Hepatic stellate cell (primary cell): ENCODE measurements at places on chromosomes 12 and 14.

DNA sequence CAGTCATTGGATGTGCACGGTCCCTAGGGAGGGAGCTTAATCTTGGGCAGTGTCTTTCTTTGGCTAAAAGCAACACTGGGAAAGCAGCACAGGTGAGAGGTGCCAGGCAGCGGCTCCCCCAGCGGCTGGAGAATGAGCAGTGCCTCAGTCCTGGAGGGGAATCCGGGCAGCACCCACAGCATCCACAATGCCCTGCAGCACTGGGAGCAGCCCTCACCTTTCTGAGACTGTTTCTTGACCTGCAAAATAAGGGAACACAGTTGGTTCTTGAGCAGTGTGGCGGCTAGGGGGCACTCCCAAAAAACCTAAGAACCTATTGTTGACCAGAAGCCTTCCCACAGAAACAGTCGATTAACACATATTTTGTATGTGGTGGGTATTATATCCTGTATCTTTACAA lies 75.8 kb downstream of the SINHCAF start:
- DNase-seq = no peak

DNA sequence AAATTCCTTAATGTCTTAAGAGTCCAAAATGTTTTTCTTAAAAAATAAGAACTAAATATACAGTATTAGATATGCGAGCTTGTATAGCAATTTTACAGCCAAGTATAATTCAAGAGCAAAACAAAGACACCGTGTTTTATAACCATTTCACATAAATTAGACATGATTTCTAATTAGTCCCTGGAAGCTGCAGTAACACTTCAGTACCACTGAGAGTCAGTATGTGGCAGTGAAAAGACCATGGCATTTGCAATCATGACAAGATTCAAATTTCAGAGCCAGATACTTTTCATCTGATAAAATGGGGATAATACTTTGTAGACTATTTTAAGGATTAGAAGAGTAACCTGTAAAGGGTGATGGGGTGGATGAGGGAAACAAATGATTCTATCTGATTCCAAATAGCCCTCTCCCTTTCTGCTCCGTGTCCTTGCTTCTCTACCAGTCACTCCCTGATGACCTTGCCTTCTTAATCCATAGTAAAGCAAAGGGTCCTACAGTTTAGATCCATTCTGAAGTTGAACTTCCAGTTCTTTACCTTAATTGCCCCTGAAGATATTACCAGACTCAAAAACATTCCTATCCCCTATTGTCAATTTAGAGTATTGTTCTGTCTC lies 145.4 kb upstream of the ABCD2 start:
- DNase-seq = peak; percentile 10

DNA sequence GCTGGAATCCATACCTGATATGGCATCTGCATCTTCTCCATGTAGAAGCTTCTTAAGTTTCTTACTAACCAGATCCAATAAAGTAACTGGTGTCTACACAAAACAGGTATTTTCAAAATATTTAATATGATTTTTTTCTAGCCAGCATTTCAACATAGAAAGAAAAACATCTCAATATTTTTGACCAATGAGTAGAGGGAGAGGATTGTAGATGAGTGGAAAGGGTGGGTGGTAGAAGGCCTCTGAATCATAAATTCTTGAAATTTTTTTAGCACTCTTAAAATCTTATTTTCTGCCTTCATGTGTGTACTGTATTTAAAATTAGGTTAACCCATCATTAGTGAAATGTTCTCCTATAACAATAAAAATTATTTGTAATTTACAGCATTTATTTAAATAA lies 18.0 kb downstream of the DEPDC4 start:
- peak; percentile 50 for DNase-seq

DNA sequence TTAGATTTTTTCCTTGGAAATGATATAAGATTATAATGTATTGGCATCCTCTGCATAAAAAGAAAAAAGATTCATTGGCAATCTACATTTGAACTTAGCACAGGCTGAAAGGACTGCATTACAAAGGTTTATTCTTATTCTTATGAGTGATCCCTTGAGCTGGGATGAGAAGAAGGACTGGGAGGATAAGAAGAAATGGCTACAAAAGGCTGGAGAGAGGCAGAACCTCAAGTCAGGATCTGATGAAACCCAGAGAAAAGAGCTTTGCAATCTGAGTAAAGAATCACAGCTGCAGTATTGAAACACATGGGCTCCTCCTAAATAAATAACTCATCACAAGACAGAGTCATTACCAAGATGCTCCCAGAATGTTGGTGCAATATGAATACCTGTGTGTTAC lies 1635.4 kb upstream of the FLRT2 start:
- no peak for DNase-seq

DNA sequence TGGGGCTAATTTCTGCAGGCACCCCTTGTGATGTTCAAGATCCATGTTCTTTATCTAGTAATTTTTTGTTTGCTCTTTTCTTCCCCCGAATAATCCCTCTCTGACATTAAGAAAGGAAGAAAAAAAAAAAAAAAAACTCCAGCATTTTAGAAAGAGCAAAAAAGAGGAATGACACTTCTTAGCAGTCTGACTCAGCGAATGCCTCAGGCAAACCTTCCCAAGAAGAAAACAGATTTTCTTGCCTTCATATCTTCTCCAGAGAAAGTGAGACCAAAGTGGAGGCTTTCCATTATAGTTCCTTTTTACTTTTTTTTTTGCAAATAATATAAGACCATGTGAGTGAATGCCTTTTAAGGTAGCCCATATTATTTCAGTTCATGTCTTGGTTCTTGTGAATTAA lies 479.0 kb upstream of the SYT1 start:
- no peak for DNase-seq

- no peak for DNase-seq
These were observed 106.0 kb downstream of the FAR2 start for GRCh38 chr12:29255042-29255441.

DNA sequence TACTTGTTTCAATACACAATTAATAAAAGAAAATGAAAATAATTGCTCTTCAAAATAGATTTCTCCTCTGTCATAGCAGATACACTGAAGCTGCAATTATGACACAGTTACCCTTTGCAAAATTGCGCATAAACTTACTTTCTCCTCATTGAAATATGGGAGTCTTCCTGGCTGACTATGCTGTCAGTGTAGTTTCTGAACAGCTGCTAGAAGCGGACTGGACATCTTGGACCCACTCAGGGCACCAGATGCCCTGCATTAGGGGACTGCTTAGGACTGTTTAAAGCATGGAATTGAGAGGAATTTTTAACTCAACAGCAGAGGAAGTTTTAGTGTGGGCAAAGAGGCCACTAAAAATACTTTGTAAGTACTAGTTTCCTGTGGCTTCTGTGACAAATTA lies 454.9 kb downstream of the ATP23 start:
- no peak for DNase-seq

- DNase-seq = no peak
These were observed 77.4 kb downstream of the FBXL14 start for GRCh38 chr12:1517007-1517406.

DNA sequence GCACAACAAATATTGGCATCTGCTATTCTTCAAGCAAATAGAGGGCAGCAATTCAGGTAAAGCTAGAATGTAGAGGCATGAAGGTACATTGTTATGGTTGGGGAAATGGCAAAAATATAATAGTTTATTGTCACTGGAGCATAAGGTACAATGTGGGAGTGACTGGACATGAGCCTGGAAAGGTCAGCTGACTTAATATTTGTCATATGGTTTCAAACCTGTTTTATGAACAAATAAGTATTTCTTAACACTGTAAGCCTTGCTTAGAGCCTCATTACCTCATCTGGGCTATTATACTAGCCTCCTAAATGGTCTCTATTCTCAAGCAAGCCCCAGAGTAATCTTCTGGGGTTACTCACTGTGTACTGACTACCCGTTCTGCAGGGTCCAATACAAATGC lies 33.7 kb downstream of the FAM177A1 start:
- DNase-seq = no peak

- no peak for DNase-seq
These were observed 984.8 kb downstream of the TMEM121 start for GRCh38 chr14:106511006-106511799.

- no peak for DNase-seq
These were observed 11.0 kb upstream of the IRF2BPL start for GRCh38 chr14:77039285-77040058.

- DNase-seq = no peak
These were observed 58.8 kb downstream of the GALC start for GRCh38 chr14:87934185-87934584.

GRCh38 chr12:46915082-46915481 lies 89.3 kb upstream of the SLC38A4 start:
- peak; percentile 40 for DNase-seq

DNA sequence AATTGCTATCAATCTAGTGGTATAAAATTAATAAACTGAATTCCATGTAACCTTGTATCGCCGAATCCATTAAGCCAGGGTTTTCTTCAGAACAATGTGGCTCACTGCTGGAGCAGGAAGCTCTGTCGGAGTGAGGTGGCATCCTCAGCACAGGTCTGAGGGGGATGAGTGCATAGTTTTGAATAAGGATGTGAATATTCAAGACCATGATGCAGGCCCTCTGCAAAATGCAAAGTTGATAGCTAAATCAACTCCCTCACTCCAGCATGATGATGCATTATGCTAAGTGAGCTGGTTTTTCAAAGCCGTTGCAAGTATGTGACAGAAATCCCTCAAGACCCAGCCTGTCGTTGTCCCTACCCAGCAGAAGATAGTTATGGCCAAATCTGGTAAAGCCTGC lies 53.0 kb downstream of the TRIM9 start:
- DNase-seq = no peak

DNA sequence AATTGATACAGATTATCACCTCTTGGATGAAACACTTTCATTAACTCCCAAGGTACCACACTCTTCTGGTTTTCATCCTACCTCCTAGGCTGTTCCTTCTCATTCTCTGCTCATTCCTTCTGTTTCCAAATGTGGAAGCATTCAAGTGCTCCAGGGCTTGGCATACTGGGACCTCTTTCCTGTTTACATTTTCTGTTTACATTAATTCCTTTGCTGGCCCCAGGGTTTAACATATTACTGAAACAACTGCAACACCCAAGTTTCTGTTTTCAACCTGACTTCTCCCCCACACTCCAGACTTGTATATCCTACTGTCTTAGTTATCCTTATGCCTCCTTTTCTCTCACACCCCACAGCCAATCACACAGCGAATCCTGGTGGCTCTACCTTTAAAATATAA lies 386.3 kb upstream of the GARIN6 start:
- DNase-seq = no peak

DNA sequence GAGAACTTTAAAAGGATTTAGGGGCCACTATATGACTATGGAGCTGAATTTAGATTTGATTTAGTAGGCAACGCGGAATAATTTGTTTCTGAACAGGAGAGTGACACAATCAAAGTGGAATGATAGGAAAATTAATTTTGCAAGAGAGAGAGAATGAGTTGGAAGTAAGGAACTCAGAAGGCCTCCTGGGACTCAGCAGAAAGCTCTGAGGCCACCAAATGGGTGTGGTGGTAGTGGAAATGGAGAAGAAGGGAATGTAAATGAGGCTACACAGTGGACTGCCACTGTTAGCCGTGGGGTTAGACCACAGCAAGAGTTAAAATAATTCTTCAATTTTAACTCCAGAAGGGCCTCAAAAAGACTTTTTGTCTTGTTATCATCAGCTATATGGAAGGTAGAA lies 102.7 kb downstream of the LRRK2 start:
- DNase-seq = no peak

- no peak for DNase-seq
These were observed 35.1 kb downstream of the TRPV4 start for GRCh38 chr12:109797905-109798669.

DNA sequence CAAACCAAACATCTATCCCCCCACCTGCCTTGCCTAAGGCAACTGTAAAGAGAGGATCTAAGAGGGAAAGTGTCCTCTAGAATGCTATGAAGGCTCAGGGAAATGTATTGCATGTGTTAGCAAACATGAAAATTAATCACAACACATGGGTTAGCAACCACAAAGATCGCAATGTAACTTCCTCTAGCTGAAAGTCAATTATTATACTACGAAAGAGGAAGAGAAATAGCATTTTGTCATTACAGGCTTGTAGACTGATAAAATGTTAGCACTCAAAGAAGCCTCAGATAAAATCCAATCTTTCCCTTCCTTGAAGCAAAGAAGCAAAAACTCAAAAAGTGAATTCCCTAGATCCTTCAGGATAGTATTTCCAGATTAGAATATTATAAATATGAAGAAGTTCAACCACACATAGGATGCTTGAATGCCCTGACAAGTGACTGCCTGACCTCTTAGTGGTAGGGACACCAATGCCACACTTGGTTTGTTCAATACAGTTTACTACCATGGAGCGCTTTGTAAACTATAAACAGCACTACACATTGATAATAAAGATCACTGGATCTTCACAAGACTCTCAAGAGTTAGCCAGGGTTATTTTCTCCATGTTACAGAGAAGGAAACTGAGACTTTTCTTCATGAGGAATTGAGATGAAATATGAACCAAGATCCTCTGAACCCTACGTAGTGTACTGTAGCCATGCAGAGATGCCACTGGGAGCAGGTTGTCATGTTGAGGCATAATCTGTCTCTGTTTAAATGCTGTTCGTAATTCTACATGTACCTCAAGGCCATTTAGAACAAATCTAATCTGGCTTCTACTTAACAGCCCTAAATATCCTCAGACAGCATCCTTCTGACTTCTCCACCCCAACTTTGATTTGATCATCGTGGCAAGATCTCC lies 100.7 kb downstream of the ITPR2 start:
- DNase-seq = no peak

DNA sequence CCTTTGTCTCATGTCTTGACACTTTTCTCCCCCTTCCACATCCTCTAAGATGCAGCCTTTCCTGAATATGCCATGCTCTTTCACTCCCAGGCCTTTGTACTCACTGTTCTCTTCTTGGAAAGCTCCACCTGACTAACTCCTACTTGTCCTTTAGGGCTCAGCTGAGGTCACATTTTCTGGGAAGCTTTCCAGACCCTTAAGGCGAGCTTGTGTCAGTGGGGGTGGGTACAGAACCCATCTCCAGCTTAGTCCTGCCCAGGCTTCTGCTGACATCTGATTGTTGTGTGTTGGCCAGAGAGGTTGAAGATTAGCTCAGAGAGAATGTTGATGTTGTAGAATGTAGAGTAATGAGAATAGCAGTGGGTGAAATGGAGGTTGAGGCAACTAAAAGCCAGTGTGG lies 2.9 kb upstream of the TSFM start:
- no peak for DNase-seq

DNA sequence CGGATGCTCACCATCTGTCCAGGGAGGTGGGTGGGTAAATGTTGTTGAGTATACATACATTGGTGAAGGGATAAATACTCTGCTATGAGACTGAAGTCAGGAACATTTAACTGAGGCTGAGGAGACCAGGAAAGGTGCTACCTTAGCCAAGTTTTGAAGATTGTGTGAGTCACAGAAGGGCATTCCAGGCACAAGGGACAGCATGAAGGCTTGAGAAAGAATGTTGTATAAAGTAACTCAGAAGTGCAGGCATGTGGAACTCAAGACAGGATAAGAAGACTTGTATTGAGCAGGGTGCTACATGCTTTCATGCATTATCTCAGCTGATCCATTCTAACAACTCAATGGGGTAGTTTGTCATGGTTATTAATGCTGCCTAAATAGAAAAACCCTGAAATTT lies 112.7 kb downstream of the IPO8 start:
- no peak for DNase-seq

DNA sequence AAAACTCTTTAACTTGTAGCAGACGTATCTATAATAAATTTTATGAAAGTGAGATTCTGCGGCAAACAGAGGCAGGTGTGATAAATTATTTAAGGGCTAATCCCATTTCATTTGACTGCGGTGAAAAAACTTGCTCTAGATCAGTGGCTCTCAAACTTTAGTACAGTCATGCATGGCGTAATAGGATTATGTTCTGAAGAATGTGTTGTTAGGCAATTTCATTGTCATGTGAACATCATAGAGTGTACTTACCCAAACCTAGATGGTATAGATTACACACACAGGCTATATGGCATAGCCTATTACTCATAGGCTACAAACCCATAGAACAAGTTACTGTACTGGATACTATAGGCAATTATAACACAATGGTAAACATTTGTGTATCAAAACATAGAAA lies 83.7 kb downstream of the HEATR5A start:
- no peak for DNase-seq
